ENCODE measurements at places on chromosomes 1 and 21. TPM values are rescaled to one million over a fixed set of nuclear protein-coding genes. Genes with fewer than 3 reads are reported as not detected.

GRCh38 chr1:156221986-156222692, 9.3 kb downstream of the PMF1 start:
- no peak overlapping the region for H3K27ac ChIP-seq
- peaks cover 8% of the 10 kb centered on the region for H3K36me3 ChIP-seq
- H3K4me1 ChIP-seq = no peaks in the 10 kb centered on the region
- DNase-seq = no peak
- H3K4me3 ChIP-seq = no peak overlapping the region

DNA sequence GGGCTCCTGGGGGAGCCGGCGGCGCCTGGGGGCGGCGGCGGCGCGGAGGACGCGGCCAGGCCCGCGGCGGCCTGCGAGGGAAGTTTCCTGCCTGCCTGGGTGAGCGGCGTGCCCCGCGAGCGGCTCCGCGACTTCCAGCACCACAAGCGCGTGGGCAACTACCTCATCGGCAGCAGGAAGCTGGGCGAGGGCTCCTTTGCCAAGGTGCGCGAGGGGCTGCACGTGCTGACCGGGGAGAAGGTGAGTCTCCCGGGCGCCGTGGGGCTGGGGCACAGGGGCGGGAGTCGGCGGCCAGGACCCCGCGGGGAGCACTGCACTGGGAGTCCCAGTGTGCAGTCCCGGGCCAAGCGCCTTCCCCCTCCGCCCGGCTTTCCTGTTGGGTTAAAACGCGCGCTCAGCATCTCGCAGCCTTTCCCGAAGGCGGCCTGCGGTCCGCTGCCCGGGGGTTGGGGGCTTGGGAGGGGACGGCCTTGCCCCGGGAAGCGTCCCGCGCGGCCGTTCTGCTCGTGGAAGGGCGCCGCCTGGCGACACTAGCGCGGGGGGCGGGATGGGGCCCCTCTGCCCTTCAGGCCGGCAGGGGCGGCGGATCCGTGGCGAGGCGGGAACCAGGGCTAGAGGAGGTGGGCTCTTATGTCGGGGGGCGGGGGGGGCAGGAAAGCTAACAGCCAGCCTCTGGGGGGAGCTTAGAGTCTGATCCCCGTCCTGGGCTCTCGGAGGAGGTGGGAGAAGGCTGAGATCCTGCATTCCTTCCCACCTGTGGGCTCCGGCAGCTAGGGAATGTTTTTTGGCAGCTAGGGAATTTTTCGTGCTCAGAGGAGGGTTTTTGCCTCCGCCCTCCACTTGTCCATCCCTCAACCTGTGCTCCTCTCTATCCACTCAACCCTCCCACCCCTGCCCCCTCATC, 1.1 kb downstream of the HUNK start:
- no peaks in the 10 kb centered on the region for H3K27me3 ChIP-seq
- DNase-seq = peak; percentile 85
- H3K36me3 ChIP-seq = no peaks in the 10 kb centered on the region

SLFNL1 gene
- total RNA-seq = 0.69 TPM

GRCh38 chr1:212638492-212639151, 30.1 kb downstream of the ATF3 start:
- peaks cover 3% of the 10 kb centered on the region for H3K4me1 ChIP-seq
- no peak for DNase-seq
- H3K27me3 ChIP-seq = no peaks in the 10 kb centered on the region
- no peaks in the 10 kb centered on the region for H3K36me3 ChIP-seq

- H3K36me3 ChIP-seq = no peaks in the 10 kb centered on the region
- H3K4me3 ChIP-seq = no peak overlapping the region
- no peaks in the 10 kb centered on the region for H3K4me1 ChIP-seq
These were observed 2.1 kb upstream of the TP53BP2 start for GRCh38 chr1:223847781-223848345.

DAB1 gene
- 1.2 TPM for total RNA-seq

- H3K27me3 ChIP-seq = no peaks in the 10 kb centered on the region
- H3K4me3 ChIP-seq = no peak overlapping the region
- no peak for DNase-seq
- no peak overlapping the region for H3K27ac ChIP-seq
- no peaks in the 10 kb centered on the region for H3K36me3 ChIP-seq
These were observed 218.7 kb upstream of the FOXD3 start for GRCh38 chr1:63103682-63104081.

PEX10 gene
- 13.1 TPM for total RNA-seq

All from aorta (tissue), 5 donors.